ENCODE measurements at places on chromosomes 13 and 19.
A peak's percentile ranks its signal among the peaks of the same experiment; 100 is the strongest.

DNA sequence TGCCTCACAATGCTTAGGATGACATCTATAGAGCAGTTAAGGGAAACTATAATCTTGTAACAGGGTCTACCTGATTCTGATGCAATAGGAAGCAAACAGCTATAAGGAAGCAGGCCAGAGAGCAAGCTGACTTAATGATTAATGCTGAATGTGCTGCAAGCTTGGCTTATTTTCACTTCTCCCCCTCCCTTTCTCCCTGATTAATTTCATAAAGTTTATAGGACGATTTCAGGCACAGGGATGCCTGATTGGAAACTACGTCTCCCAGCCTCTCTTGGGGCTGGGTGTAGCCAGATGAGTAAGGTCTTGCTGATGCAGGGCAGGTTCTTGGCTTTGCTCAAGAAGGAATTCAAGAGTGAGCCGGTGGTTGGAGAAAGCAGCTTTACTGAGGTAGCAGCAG, 82.8 kb upstream of the MRI1 start:
- no peak for DNase-seq

- peak; percentile 64 for DNase-seq
These were observed 2.2 kb upstream of the TSPAN16 start for GRCh38 chr19:11293433-11294389.

GRCh38 chr13:81487151-81487550, 1146.2 kb upstream of the SPRY2 start:
- no peak for DNase-seq

GRCh38 chr19:37128821-37129177, 43.7 kb downstream of the ZNF585A start:
- no peak for DNase-seq

DNA sequence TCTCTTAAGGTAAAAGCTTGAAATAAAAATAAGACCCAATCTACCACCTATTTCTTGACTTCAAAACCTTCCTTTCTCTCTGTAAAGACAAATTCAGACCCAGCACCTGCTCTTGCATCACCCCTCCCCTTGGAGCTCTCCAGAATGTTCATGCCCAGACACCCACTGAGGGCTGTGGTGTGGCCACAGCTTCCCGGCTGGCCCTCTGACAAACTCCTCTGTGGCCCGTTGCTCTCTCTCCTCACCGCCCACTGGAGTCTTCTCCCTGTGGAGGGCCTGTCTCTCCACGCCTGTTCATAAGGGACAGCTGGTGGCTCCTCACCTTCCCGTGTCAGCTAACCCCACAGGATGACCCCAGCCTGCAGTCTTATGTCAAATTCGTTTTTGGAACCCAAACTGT, 49.1 kb downstream of the TSSK6 start:
- no peak for DNase-seq

DNA sequence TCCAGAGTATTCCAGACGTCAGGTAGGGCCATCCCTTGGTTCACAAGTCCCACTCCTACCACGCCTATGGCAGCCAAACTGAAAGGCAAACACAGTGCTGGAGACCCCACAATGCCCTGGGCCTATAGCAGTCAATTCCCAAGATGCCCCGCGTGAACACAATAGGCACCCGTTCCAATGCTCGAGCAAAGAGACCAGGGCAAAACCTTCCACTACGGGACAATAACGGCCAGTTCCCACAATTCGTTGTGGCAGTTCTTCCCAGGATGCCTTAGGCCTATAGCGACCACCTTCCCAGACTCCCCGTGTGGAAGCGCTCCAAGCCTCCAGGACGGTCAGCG, 538 bp downstream of the ZNF428 start:
- DNase-seq, result no peak

DNA sequence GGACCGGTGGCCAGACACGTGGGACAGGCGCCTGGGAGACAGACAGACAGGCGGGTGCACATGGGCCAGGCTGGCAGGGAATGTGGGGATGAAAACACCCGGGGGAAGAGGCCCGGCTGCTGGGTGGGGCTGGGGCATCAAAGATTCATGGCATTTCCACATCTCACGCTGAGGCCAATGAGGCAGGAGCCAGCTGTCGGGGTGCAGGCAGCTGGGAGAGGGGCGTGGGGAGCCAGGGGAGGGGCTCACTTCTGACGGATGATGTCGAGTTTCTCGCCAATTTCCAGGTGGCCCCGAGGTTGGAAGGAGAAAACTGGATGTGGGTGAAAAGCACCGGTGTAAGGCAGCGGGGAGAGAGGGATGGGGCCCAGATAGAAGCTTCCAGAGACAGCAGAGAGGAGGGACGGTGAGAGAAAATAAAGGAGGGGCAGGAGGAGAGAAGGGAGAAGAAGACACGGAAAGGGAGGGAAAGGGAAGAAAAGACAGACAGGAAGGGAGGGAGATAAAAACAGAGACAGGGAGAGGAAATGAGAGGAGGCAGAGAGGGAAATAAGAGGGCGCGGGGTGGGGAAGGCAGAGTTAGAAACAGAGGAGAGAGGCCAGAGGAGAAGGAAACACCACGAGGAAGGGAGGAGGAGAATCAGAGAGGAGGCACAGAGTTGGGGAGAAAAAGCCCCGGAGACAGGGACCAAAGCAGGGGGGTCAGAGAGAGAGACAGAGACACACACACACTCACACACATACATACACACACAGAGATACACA, 8.0 kb upstream of the CCER2 start:
- no peak for DNase-seq

DNA sequence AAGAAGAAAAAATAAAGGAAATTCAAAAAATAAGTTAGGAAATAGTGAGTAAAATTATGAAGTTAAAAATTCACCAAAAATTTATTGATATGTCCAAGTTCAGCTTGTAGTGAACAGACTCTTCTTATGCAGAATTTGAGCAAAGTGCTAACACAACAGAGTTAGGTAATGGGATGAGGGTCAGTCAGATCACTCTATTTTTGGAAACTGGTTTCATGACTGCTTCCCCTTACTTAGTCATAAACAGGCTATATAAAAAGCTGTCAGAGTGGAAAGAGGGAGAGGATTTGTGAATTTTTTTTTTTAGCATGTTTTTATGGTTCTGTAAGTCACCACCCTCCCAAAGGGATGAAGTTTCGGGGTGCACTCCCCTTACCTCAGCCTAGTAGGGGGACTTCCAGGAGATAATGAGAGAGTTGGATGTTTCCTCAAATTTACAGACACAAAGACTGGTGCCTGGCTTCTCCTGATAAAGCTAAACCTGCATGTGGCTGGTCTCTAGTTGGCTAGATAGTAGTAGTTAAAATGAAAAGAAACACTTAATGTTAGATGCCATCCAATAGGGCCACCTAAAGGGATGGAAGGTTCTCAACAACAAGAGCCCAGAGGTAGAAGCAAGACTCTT, 4.5 kb downstream of the CPB2 start:
- no peak for DNase-seq

- no peak for DNase-seq
These were observed 13.4 kb upstream of the ZFP28 start for GRCh38 chr19:56525214-56525860.

- no peak for DNase-seq
These were observed 210.0 kb downstream of the IRS2 start for GRCh38 chr13:109576331-109576813.

- no peak for DNase-seq
These were observed 554.1 kb upstream of the MIR17HG start for GRCh38 chr13:90793261-90793820.

GRCh38 chr13:31591642-31592233, 147.6 kb upstream of the RXFP2 start:
- DNase-seq, result no peak

DNA sequence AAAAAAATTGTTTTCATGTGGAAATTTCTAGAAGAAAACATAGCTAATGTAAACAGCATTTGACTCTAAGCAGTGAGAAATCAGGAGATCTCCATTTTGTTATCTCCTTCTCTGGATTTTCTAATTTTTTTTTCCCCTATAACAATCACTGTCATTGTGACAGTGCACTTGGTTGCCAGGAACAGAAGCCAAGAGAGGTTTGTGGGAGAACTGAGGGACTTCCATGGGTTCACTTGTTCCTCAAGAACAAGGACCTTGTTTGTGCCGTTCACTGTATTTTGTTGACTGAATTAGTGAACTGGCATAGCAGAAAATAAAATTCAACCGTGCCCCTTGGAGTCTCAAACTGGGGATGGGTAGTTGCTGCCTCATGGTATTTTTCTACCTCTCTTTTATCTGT, 17.1 kb downstream of the SHISA7 start:
- DNase-seq, result no peak

GRCh38 chr19:37218592-37218935, 550 bp downstream of the ZNF383 start:
- DNase-seq, result no peak

DNA sequence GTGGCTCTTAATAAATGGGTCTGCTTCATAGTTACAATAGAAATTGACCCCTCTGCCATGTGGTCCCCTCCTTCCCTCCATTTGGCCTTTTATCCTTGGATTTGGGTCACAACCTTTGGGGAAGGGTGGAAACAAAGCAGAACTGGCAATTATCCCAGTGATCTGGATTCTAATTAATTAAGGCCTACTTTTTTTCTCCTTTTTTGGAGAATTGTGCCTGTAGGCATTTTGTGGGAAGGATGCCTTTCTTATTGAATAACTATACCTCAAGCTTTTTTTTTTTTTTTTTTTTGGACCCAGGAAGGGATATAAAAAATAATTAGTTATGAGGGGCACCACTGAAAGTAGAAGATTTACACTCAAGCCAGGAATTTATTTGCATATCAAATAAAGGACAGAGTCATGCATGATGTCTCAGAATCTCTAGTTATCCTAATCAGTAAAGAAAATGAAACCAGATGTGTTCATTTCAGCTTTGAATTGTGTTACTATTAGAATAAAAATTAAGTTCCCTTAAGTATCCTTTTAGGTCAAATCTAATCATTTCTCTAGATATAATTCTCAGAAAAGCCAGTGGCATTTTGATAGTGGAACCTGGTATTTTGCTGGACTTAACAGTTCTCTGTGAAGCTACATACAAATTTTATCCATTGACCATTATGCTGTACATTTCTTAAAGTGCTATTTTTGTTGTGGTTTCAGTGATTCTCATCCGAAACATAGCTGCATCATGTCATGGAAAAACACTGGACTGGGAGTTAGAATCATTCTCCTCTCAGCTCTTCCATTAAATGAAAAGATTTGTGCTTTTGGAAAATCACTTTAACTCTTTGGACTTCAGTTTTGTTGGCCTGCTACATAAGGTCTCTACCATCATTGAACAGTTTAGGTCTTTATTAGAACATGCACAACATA, 129.3 kb downstream of the KCNRG start:
- no peak for DNase-seq

All from T follicular helper cell (primary cell).